NB4 (cell line): ENCODE measurements at places on chromosomes 1 and 21.

GRCh38 chr1:8854240-8854639, 24.2 kb downstream of the ENO1 start:
- DNase-seq: no peak

- DNase-seq: no peak
Measured at GRCh38 chr21:44442266-44443125, 12.8 kb upstream of the LRRC3 start.

- no peak for DNase-seq
Measured at GRCh38 chr1:169186106-169186505, 79.6 kb downstream of the ATP1B1 start.

DNA sequence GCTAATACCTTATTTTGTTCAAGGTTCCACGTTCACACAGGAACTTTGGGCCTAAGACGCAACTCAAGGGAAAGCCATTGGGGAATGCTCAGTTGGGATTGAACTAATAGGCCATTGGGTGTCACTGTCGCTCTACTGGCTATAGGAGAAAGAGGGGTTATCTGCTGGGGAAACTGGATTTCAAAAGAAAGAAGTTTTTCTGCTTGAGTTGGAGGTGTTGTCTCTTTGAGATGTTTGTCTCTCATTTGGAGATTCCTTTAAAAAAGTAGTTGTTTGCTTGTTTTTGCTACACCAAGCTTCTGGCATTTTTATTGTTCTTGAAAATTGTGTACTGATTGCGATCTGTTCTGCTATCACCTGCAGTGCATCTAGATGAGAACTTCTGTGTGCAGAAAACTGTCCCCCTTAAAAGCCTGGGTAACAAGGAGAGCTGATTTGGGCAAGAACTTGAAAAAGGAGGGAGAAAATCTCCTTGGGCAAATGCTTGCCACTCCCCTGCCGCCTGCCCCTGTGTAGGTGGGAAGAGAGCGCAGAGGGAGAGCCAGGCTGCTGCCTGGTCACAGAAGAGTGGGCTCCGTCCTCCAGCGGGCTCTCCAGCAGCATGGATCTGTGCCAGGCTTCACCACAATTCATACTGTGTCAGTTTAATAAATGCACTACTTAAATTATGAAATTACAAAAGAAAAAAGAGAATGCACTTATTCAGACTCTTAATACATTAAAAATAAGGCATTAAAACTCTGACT, 39.9 kb downstream of the PEX14 start:
- peak; percentile 76 for DNase-seq

GRCh38 chr1:24932284-24932683, 2.2 kb upstream of the RUNX3 start:
- DNase-seq: peak; percentile 72

- DNase-seq: no peak
Measured at GRCh38 chr1:52209429-52209828, 67.5 kb downstream of the ZFYVE9 start.

DNA sequence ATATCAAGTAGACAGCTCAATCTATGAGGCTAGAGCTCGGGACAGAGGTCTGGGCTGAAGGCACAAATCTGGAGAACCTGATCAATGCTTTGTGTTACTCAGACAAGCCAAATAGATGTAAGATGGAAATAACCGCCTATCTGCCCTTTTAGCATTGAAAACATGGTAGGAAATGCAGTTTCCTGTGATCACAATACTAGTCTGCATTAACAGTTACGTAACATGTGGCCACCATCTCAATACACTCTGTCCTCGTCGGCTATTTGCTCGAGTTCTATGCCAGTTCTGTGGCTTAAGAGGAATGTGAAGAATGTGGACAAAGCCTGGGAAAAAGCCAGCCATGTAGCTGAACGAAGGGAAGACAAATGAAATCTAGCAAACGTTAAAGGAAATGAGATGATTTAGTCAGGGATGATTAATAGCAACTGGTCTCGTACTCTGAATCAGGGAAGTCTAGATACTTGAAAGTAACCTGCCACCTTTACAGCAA, 73.3 kb downstream of the HSF2BP start:
- peak; percentile 48 for DNase-seq

DNA sequence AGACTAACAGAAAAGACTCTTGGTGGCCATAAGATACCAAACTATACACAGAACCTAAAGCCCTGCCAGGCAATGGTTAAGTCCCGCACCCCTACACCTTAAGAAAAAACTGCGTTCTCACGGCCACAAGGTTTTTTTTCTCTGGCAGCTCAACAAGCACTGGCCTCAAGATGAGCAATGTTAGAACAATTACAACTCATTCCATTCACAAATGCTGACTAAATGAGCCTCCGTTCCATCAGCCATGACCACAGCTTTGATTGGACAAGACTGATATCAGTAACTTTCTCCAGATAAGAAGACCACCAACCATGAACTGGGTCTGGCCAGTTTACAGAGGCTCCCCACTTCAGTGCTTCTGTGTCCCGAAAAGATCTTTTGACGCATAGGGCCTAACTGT, 31.9 kb downstream of the SEC16B start:
- no peak for DNase-seq

DNA sequence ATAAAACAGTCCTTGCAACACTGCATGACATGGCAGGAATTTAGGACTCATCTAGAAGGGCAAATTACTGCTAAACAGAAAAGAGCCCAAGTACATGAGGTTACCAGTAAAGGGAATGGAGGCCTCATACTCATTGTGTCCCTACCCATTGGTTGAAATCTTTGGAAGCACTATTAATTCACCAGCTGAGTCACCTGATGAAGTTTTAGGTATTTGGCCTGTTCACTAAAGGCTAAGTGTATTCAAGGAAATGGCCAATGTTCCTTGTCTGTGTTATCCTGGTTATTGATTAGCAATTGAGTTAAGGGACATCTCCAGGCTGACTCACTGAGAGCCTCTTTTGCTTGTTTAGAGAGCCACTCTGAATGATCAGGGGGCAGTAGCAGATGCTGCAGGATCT, 188.4 kb downstream of the ZZZ3 start:
- no peak for DNase-seq

GRCh38 chr1:22340873-22341272, 110.8 kb upstream of the ZBTB40 start:
- no peak for DNase-seq

GRCh38 chr1:169779150-169779549, 15.6 kb downstream of the METTL18 start:
- DNase-seq: no peak

DNA sequence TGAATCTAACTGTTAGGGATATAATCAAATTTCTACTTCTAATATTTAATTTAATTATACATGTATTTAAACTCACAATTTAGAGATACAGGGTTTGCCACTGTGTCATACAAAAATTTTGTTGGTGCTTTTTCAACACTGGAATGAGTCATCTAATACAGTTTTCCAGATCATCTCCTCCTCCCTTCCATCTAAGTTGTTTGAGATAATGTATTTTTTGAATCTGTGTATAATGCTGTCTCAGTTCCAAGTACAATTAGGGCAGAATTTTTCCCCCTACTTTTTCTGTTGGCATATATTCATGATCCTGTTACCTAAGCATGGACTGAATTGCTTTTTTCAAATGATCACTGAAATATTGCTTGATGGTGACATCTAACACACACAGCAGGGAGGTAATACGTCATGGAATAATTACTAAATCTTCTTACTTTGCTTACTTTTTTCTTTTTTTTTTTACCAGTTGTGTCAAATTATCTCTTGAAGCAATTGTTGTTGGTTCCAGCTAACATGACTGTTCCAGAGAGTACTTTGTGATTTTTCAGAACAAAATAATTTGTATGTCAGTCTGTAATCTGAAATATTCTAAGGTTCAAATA, 146.0 kb downstream of the MAGI3 start:
- no peak for DNase-seq

GRCh38 chr1:41359211-41360073, 1.8 kb upstream of the FOXO6 start:
- no peak for DNase-seq

- DNase-seq: no peak
Measured at GRCh38 chr1:76587212-76587611, 280.1 kb upstream of the ST6GALNAC5 start.

- peak; percentile 67 for DNase-seq
Measured at GRCh38 chr1:24961961-24962861, 32.1 kb upstream of the RUNX3 start.

DNA sequence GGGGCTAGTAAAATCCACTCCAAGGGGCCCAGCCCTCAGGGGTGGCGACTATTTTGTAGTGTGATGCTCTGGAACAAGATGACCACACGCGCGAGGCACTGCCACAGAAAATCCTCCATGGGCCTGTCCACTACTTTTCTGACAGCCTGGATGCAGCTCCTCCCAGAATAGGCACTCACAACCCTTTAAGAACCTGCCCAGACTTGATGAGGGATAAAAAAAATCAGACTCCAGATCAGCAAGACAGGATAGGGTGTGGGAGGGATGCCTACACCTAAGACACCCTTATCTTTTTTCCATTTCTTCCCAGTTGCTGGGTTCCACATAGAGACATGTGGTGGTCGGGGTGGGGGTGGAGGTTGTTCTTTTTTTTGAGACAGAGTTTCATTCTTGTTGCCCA, 33.5 kb downstream of the PCAT6 start:
- DNase-seq: no peak

DNA sequence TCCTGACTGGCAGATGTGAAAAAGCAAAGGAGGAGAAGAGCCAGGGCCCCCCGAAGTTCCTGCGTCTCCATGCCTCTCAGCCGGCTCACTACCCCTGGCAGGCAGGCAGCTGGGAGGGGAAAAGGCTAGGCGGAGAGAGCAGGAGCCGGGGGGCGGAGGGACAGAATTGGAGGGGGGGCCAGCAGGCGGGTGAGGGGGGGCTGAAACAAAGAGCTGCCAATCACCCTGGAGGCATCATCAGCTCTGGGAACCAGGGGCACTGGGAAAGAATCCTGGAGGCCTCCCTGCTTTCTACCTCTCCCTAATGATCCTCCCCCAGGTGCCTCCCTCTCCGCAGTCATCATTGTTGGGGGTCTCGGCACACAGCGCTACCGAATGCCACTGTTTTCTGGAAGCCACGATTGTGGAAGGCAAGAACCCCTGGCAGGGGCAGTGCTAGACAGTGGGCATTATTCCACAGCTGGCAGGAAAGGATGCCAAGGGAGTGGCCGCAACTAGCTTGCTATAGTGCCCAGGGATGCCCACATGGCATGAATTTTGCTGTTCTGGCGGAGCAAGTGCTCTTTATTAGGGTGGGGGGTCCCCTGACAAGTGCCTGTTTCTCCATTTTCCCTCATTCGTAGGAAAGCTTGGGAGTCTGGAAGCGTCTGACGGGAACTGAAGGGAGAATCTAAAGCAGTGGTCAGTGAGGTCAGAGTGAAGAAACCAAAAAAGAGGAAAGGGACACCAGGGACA, at the start of gene THBS3:
TSS of gene THBS3 (minus strand) at position 92 of the 735 bp plus-strand sequence. CDS start at position 71, 21 bp downstream.
- no peak for DNase-seq

DNA sequence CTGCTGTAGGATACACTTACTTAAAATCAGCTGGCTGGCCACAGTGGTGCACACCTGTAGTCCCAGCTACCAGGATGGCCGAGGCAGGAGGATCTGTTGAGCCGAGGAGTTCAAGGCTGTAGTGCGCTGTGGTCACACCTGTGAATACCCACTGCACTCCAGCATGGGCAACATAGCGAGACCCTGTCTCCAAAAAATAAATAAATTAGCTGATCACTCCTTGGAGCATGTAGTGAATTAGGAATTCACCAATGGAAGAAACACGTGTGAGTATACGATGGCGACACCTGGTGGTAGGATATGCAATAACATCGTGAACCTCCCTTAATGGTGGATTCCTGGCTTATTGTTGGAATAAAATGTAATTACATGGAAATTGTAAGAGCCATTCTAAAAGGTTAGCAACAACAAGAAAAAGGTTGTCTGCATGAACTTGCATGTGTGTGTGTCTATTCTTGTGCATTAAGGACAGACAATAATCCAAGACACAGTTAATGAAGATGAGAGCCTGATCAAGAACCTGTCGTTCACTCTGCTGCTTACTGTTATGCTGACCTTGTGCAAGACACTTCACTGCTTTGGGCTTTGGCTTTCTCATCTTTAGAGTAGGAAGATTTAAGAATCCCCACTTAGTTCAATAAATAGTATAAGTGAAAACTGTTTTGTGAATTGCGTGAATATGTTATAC, 38.6 kb upstream of the COX20 start:
- peak; percentile 72 for DNase-seq

- DNase-seq: no peak
Measured at GRCh38 chr1:198601936-198602889, 36.6 kb upstream of the PTPRC start.

- DNase-seq: peak; percentile 43
Measured at GRCh38 chr1:983798-984475, 2.0 kb upstream of the PERM1 start.

DNA sequence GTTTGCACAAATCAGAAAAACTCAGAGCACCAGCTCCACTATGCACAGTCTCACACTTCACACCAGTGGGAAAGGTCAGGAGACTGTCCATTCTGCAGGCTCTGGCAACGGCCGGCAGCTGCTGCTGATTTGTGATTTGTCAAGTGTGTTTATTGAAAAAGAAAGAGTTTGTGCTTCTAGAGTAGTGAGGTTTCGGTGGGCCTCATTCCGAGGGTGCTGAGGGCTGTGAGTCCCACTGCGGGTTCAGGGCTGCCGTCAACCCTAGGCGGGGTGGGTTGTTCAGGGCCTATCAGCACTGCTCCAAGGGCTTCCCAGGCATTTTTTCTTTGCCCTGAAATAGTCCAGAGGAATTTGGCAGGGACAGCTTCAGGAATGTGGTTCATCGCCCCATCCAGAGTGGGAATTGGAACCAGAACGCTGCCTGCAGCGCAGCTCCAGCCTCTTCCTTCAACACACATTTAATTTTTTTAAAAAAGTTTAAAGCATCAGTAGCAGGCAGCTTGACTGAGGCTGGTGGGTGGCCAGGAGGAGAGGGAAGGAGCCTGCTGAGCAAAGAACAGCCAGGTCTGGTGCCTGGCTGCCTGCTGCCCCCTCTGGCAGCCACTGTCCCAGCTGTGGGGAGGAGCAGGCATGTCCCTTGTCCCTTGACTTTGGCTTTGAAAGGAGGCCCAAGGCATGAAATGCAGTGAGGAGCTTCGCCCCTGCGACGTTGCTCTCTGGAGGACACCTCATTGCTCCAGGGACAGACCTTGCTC, 19.7 kb downstream of the STUM start:
- peak; percentile 32 for DNase-seq

DNA sequence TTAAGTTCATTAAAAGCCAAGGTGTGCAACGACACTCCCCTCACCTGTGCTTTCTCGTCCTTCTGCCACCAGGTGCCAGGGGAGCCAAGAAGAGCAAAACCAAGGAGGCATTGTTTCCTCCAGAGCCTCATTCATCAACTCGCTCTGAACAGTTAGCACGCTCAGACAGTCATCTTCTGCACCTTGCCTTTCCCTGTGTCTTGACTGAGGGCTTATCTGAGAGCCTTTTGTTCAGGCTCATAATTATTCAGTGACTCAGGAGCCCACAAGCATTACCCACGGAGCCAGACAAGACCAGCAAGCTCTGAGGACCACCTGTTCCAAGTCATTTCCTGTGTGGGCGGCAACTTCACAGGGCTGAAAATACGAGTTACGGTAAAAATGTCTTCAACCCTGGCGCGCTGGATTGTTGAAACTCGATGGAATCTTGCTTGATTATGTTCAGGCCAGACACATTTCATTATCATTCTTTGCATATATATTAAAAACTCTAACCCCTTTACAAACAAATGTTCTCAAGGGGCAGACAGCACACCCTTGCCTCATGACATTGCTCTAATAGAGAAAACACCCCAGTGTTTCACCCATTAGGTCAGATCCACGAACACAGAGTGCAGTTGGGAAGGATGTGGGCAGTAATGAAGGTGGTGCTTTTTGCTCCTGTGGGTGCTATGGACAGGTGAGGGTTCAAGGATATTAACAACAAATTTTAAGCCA, 89.7 kb upstream of the RUNX1 start:
- DNase-seq: peak; percentile 15
